Stimulated activated CD4-positive, alpha-beta T cell treated with anti-CD3 and anti-CD28 coated beads, Interleukin-2, amount 100 ng/mL, for 48 hours (primary cell): ENCODE measurements at places on chromosomes 1 and 21.

DNA sequence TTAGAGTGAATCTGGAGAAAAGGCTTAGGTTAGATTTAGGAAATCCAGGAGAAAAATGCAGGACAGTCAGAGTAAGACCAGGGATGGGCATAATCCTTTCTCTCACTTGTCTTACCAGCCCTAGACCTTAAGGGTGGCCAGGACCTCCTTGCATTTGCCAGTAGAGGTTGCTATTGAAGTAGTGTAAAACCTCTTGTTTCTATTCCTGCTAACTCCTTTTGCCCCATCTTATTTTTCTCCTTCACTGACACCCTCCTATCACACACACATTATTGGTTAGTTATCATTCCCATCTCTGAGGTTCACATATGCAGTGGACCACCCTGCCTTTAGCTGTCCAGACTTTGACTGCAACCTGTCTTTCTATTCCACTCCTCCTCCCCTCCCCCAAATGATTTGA, 75.0 kb upstream of the MACF1 start:
- DNase-seq, result no peak

GRCh38 chr1:169529068-169529642, 43.4 kb upstream of the SLC19A2 start:
- no peak for DNase-seq

- DNase-seq, result no peak
Observed at GRCh38 chr21:34502480-34503106, 9.4 kb downstream of the KCNE1 start.

- DNase-seq, result no peak
Observed at GRCh38 chr1:183753464-183753891, 51.4 kb upstream of the RGL1 start.

DNA sequence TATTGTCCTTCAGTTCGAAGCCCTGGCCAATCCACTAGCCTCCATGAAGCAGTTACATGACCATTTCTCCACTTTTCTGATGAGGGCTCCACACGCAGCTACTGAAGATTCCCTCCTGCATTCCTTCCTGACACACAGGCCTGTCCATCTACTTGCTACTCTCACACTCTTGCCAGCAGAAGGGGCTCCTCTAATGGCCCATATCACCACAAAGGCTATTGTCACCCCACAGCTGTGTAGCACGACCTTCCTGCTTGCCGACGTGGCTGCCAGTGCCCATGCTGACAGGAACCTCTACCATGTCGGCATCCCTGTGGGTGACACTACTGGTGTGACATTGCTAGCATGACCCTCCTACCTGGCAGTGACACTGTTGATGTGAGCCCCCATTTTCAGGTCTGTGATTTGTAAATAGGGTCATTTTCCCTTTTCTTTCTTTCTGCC, 1528.6 kb upstream of the TPTE start:
- DNase-seq, result no peak

GRCh38 chr1:25643929-25644328, 27.3 kb downstream of the MAN1C1 start:
- DNase-seq, result no peak

DNA sequence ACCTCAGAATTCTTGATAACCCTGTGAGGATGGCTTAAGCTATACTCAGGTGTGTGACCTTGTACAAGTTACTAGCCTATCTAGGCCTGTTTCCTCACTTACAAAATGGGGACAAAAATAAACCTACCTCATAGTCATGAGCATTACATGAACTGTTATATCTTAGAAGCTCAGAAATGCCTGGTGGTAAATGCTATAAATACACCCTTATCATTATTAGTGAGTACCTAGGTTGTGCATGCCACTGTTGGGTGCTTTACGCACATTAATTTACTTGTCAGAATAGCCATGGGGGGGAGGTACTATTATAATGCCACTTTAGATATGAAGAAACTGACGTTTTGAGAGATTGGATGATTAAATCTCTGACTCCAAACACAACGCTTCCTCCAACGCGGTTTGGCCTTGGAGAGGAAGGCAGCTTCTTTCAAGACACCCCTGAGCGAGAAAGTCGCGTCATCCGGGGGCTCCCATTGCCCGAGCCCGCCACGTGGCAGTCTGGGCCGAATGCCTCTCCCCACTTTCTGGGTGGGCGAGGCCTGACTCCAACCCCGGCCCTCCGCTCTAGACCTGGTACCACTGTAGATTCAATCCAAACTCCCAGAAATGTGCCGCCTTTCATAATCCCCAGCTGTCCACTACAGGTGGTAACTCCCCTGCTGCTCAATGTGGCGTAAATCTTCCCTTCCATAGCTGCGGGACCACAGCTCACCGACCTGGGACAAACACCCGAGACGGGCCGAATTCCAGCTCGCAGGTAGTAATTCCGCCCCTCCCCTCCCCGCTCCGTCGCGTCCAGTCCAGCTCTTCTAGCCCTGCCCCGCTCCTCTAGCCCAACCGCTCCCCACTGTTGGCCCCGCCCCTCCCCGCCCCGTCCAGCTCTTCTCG, 771 bp upstream of the RAD54L start:
- DNase-seq, result peak; percentile 38

DNA sequence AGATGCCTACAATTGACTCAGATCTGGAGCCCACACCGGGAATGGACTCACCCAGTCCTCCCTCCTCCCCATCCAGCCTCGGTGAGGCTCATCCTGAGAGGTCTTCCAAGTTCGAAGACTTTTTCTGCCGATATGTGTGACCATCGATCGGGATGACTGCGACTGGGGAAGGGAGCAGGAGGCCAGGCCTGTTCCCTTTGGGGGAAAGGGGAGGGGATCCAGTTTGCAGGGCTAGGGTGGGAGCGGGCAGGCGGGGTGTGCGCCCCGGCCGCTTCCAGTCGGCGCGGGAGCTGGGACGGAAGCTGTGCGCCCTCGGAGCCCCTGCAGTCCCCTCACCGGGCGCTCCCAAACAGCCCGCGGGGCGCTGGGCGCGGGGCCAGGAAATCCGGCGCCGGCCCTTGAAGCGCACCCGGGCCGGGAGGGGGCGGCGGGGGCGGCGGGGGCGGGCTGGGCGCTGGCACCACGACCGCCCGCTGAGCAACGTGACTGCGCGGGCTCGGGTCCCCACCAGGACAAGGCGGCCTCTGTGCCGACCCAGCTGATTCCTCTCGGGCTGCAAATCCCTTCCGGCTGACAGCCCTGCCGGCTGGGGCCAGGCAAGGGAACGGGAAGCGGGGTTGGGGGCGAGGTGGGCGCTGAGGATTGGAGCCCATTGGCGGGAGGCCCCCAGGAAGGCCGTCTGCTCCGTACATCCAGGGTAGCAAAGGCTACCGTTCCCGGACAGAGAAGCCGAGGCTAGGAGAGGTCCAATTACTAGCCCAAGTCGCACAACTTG, 103.9 kb downstream of the EBNA1BP2 start:
- DNase-seq, result no peak

- no peak for DNase-seq
Observed at GRCh38 chr1:48741380-48741779, 35.3 kb downstream of the BEND5 start.

DNA sequence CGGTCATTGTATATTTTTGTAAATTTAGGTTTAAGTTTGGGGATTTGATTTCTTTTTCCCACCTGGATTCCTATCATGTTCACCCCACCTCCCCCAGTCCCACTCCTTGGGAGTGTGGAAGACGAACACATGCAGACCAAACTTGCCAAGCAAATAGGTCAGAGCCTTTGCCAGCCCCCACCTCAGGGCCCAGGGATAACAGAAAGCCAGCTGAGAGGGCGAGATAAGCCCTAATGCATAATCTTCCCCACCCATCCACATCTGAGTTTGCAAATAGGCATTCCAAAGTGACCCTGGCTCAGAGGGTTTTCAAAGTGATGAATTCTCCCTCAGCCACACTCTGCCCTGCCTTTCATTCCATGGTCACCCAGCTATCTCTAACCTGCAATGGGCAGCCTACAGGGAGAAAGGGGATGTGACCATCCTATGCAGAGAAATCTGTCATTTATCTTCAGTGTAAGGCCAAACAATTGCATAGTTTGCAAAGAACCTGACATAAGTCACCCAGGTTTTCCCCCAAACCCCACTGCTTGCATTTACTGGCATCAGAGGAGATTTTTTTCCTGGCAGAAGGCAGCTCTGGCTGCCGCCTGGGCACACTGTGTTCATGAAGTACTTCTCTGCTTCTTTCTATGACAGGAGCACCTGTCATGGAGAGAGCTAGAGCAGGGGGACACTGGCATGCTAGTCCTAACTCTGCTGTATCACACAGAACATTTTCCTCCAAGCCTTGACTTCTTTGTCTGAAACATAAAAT, 69.0 kb upstream of the NFIA start:
- no peak for DNase-seq

DNA sequence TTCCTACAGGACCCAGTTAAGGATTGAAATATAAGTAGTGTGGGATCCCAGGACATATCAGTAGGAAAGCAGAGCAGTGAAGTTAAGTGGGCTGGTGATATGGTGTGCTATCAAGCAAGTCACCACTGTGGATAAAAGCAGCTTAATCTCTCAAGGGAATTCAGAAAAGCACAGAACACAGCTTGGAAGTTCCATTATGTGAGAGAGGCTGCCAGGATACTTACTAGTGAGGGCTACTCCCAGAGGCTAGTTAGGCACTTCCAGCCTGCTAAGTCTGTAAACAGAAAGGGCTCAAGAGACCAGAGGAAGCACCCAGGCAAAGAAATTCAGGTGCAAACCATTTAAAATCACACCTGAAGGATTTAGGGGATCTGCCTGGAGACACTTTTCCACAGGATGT, 18.8 kb upstream of the GRIK1 start:
- DNase-seq, result no peak

GRCh38 chr21:37710546-37711285, 205.5 kb downstream of the KCNJ6 start:
- no peak for DNase-seq

DNA sequence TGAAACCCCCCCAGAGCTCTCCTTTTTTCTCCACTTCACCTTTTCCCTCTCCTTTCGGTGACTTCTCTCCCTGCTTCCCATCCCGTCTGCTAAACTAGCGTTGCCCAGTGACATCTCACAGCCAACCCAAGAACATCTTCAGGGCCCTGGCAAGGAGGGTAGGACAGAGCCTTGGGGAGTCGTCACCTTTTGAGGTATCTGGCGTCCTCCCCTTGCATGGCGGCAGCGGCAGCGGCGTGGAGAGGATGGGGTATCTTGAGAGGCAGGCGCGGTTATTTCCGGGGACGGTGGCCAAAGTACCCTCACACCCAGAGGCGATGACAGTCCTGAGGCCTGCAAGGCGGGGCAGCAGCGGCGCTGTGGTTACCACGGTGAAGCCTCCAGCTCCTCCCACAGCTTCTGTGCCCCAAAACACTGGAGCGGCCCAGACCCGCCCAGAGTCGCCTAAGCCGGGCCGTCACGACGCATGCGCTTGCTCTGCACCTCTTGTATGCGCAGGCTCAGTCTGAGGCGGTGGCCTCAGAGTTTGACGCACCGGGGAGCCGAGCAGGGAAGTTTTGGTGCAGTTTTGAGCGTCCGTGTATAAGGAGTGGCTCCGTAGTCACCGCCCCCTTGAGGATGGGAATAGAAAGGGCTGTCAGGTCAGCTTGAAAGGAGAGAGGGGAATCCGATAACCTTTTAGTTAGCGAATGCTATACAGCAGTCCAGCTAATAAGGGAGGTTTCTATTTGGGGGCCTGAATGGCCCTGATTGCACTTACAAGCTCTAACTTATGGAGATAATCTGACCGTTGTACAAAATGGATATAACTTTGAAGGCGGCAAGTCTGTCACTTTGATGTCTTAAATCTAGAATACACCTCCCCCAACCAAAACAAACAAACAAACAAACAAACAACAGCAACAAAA, at the start of gene KIFAP3:
Gene KIFAP3 (minus strand): TSS at position 446 of the 908 bp plus-strand sequence. CDS start 228 bp downstream, at position 218.
- DNase-seq, result peak; percentile 86

- no peak for DNase-seq
Observed at GRCh38 chr1:76281306-76281705, 206.8 kb downstream of the ST6GALNAC3 start.

DNA sequence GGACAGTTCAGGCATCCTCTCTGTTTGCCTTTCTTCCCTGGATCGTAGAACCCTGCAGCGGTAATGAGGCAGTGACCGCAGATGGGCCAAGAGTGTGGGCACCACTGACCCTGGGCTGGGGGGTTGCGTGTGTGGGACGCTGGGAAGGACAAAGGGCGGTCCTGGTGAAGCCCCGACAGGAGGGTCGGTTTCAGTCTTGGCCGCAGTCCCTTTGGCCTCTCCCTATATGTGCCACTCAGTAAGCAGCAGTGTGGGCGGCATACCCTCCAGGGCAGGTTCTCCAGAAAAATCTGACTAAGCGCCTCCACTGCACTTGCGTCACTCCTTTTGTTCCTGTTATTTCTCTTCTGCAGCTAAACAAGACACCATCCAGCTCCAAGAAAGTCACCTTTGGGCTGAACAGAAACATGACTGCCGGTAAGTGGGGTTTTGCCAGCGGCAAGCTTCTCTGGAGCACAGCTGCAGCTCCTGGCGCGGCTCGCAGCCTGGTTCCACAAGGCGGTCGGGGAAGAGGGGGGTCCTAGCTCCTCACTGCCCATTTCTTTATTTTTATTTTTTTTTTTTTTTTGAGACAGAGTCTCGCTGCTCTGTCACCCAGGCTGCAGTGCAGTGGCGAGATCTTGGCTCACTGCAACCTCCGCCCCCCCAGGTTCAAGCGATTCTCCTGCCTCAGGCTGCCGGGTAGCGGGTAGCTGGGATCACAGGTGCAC, 27.7 kb upstream of the PDXK start:
- no peak for DNase-seq

GRCh38 chr21:39597595-39597994, 15.1 kb upstream of the B3GALT5 start:
- DNase-seq, result no peak

DNA sequence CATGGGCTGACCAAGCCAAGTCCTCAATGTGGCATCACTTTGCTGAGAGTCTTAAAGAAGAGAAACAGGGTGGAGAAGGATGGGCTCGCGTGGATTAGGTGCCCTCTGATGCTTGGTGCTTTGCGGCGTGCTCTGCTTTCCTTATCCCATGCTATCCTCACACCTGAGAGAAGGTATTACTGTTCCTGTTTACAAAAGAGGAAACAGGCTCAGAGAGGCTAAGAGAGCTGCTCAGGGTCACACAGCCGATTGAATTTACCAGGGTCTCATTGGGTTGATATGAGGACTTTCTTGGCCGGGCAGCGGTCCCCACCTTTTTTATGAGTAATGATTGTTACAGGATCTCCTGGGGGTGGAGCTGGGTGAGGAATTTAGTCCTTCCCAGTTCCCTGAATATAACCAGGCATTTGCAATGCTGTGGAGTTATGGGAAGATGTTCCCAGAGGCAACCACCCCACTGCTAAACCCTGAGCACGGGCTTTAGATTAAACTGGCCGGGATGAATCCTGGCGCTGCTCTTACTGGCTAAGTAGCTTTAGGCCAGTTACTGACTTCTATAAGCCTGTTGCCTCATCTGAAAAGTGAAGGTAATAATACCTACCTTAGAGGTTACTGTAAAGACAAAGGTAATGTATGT, 4.5 kb downstream of the ASCL5 start:
- no peak for DNase-seq

GRCh38 chr1:206744683-206745082, 25.9 kb upstream of the IL19 start:
- no peak for DNase-seq

DNA sequence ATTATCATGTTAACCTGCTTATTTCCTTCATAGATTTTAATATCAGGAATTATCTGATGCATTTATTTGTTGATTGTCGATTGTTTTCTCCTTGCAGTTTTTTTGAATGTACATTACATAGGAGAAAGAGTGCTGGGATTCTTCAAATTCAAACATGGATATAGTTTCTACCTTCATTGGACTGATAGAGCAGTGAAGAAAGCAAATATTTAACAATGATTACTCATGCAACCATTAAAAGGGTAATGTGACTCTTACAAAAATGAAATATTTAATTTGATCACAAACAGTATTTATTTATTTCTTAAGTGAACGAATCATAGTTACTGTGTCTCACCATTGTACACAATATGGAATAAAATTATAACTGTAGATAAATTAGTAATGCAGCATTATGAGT, 350.9 kb downstream of the BRINP3 start:
- no peak for DNase-seq
